Stimulated activated CD8-positive, alpha-beta memory T cell treated with anti-CD3 and anti-CD28 coated beads, Interleukin-15, amount 100 ng/mL, for 48 hours (primary cell): ENCODE measurements at places on chromosomes 13 and 19.

- DNase-seq, result peak; percentile 64
Measured at GRCh38 chr19:58544591-58545285, 874 bp downstream of the TRIM28 start.

DNA sequence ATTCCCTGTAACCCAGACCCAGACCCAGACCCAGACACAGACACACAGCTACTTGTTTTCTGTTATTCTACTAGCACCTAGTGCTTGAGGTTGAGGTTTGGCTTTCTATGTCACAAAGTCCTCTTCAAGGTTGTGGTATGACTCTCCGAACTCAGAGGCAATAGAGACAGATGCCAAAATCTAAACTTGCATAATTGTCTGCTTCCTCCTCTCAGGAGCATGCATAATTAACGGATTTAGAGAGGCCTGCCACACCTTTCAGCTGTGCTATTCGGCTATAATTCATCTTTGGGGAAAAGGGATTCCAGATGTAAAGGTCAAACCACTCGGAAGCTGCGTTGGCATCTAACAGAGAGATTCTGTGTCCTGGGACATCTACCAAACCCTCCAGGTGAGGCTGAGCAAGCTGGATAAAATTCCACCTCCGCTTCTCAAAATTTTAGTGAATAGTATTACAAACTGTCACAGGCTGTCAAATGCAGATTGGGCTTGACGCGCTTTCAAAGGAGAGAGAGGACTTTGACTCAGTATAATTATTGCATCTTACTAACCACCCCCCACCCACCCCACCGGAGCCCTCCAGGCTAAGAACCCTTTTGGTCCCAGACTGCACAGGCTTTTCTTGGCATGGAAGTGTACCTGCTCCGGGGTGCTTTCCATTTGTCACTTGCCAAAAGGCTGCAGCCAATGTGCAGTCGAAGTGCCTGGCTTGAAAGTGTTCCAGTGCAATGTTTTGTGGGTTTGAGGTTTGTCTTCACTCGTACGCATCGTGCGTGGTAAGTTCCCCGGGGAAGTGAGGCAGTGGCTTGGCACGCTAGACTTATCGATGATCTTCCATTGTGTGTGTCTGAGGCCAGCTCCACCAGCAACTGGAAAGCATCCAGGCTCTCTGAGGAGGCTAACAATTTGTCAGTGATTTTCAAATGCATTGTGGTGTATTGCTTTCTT is 194.1 kb downstream of the TDRD3 start:
- DNase-seq, result no peak

GRCh38 chr19:21322528-21322927 is 6.7 kb downstream of the ZNF708 start:
- DNase-seq, result no peak

- DNase-seq, result no peak
Measured at GRCh38 chr13:90256746-90257145, 1090.7 kb upstream of the MIR17HG start.

DNA sequence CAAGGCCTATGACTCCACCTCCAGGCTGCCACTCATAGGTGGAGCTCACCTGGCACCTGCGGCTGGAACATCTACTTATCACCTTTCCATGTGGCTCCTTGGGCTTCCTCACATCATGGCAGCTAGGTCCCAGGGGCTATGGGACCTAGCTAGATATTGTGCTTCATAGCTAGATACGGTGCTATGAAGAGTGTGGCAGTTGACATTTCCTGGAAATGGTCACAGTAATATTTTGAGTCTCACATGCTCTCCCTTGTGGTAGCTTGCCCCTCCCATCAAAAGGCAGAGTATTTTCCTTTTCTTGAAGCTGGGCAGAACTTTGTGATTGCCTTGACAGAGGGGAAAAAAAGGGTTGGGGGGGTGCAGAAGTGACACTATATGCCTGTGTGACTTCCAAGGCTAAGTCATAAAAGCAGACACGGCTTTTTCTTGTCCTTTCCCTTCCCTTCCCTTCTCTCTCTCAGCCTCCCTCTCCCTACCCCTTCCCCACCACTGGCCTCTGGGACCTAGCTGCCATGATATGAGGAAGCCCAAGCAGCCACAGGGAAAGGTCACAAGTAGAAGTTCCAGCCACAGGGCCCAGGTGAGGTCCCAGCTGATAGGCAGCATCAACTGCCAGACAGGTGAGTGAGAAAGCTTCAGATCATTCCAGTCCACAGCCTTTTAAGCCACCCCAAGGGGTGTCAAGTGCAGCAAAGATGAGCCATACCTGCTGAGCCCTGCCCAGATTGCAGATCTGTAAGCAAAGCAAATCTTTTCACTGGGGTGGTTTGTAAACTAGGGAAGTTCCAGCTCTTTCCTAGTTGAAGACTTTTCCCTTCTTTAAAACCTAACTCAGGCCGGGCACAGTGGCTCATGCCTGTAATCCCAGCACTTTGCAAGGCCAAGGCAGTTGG is 6.9 kb upstream of the HIF3A start:
- DNase-seq, result no peak

- no peak for DNase-seq
Measured at GRCh38 chr19:6150289-6150688, 14.8 kb downstream of the ACSBG2 start.

GRCh38 chr19:51824281-51825005 is 29.5 kb downstream of the FPR3 start:
- DNase-seq, result no peak

DNA sequence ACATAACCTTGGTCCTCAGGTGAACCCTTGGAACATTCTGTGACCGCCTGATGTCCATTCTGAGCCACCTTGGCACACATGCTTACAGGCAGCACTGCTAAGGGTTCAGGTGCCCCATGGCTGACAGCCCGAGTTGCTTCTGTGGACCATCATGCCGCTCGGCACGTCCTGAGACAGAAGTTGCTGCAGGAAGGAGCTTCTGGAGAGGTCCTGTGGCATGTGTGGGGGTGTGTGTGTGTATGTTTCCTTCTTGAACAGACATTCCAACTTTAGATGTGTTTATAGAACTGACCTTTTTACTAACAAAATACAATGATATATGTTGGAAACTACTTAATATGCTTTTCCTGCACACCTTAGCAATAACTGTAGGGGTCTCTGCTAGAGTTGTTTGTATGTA is 4.8 kb upstream of the C1QTNF9 start:
- no peak for DNase-seq

- no peak for DNase-seq
Measured at GRCh38 chr13:35723053-35723461, 246.6 kb upstream of the MAB21L1 start.

- DNase-seq, result no peak
Measured at GRCh38 chr19:41995959-41996797, 2.1 kb upstream of the ATP1A3 start.

- no peak for DNase-seq
Measured at GRCh38 chr13:29733147-29733611, 117.2 kb downstream of the UBL3 start.

DNA sequence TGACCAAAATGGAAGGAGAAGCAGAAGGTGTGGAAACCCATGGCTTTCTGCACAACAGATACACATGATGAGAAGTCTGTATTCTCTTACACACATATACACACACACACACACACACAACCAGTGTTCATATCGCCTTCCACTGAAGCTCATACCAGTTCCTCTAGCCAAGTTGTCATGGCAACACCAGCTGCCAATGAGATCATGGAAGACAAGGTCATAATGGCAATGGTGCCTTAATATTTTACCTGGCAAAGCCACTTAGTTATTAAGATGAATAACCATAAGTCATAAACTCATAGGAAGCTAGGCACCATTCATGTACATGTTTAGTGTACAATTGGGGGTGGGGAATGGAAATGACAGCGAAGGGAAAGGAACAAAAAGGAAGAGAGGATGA is 2.6 kb upstream of the DHRS12 start:
- no peak for DNase-seq

- DNase-seq, result no peak
Measured at GRCh38 chr13:60258349-60258748, 94.6 kb upstream of the DIAPH3 start.

DNA sequence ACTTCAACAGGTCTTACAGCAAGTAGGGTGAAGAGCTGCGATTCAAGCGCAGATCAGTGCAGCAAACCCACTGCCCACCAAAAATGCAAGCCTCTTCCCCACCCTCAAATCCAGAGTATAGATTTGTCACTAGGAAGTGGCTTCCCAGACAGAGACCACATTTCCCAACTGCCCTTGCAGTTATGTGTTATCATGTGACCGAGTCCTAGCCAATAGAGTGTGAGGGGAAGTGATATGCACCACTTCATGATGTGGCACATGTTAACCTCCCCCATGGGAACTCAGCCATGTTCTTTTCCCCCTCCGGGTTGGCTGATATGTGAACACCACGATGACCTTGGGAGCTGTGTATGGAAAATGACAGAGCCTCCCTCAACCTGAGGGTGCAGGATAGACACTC is 50.8 kb downstream of the MBD3L2B start:
- no peak for DNase-seq

GRCh38 chr19:32294871-32295438 is 50.5 kb upstream of the ZNF507 start:
- DNase-seq, result no peak

DNA sequence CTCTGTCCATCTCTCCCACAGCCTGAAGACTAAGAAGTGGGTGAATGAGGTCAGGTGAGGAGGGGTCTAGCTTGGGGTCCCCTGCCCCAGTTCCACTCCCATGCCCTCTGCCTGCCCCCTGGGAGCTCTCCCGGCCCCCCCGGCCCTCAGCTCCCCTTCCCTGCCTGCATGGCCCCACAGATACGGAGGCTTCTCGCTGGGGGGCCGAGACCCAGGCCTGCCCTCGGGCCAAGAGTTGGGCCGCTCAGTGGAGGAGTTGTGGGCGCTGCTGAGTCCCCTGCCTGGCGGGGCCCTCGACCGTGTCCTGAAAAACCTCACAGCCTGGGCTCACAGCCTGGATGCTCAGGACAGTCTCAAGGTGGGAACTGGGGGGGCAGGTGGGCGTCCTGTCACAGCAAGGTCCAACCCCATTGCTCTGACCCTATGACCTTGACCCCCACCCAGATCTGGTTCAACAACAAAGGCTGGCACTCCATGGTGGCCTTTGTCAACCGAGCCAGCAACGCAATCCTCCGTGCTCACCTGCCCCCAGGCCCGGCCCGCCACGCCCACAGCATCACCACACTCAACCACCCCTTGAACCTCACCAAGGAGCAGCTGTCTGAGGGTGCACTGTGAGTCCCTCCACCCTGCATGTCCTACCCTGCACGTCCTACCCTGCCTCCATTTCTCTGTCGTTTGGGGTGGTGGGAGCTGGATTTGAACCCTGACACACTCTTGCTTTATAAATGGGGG is 10.9 kb upstream of the ARHGAP45 start:
- no peak for DNase-seq

DNA sequence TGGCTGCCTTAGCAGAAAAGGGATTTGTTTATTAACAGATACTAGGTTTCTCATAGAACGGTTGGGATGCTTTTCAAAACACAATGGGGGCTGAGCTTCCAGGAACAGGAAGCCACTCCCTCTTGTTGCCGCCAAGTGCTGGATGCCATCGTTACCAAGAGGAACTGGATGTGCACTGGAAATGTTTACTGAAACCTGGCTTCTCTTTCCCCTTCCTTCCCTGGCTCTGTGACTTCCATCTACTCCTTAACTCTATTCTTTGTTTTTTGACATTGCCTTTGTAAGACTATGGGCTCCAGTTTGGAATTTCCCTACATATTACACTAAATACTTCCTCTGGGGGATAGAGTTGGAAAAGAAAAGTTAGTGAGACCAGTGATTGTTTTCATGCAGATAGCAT is 11.7 kb upstream of the KL start:
- no peak for DNase-seq

DNA sequence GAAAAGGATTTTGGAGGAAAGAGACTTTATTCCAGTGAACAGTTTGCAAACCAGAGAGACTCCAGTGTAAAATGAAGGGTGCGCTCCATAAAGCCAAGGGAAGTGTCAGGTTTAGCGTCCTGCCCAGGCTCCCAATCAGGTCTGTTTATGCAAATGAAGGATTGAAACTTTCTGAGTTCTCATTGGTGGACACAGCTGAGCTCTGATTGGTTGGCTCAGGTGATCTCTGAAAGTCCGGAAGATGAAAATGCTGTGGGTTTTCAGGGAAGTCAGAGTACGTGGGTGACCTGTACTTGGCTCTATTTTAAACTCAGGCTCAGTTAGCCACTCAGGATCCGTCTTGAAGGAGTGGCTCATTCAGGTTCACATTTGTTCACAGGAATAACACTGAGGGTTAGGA is 28.7 kb upstream of the CD33 start:
- DNase-seq, result no peak

DNA sequence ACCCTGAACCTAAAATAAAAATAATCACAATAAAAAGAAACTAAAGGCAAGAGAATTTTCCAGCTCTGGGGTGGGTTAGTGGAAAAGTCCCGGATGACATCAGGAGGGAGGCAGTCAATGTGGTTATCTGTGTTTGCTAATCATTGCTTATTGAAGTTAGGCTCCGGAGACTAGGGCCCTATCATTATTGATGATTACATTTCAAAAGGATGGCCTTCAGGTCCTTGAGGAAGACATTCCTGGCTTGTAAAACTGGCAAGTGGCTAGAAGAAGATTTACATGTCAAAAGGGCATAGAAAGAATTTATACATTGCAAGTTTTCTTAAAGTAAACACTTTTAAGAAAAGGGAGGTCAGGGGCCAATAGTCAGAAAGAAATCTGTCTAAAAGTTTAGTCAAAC is 123.4 kb downstream of the POSTN start:
- DNase-seq, result no peak

GRCh38 chr19:54395685-54396084 is 19.6 kb upstream of the TTYH1 start:
- no peak for DNase-seq

GRCh38 chr13:74575729-74576125 is 441.5 kb upstream of the KLF12 start:
- peak; percentile 17 for DNase-seq

- no peak for DNase-seq
Measured at GRCh38 chr13:112822851-112823250, 133.0 kb downstream of the ATP11A start.

DNA sequence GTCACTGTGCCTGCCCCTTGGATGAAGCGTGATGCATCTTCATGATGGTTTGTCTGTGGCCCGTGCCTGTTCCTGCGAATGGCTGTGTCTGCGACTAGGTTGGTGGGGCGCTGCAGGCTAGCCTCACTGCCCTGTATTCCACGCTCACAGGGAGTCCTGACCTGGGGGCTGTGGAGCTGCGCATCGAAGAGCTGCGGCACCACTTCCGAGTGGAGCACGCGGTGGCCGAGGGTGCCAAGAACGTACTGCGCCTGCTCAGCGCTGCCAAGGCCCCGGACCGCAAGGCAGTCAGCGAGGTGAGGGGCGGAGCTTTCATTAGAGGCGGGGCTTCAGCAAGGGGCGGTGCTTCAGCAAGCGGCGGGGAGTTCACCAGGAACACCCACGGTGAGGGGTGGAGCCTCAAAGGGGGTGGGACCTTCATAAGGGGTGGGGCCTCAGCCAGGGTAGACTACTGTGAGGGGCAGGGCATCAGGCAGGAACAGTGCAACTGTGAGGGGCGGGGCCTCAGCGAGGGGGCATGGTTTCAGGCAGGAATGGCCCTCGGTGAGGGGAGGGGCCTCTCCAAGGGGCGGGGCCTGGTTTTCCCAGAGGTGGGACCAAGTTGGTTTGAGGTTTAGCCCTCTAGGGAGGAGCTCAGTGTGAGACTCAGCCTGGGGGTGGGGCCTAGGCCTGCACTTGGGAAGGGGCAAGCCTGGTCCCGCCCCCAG is 17.2 kb downstream of the PKN1 start:
- DNase-seq, result peak; percentile 79

GRCh38 chr19:52692431-52693008 is 42.3 kb downstream of the ZNF611 start:
- no peak for DNase-seq
